ENCODE measurements at places on chromosomes 1 and 21. TPM values are rescaled to one million over a fixed set of nuclear protein-coding genes. Genes with fewer than 3 reads are reported as not detected.

Gene CMPK1
- total RNA-seq, result 107 TPM

Gene FLG2
- total RNA-seq, result not detected

DNA sequence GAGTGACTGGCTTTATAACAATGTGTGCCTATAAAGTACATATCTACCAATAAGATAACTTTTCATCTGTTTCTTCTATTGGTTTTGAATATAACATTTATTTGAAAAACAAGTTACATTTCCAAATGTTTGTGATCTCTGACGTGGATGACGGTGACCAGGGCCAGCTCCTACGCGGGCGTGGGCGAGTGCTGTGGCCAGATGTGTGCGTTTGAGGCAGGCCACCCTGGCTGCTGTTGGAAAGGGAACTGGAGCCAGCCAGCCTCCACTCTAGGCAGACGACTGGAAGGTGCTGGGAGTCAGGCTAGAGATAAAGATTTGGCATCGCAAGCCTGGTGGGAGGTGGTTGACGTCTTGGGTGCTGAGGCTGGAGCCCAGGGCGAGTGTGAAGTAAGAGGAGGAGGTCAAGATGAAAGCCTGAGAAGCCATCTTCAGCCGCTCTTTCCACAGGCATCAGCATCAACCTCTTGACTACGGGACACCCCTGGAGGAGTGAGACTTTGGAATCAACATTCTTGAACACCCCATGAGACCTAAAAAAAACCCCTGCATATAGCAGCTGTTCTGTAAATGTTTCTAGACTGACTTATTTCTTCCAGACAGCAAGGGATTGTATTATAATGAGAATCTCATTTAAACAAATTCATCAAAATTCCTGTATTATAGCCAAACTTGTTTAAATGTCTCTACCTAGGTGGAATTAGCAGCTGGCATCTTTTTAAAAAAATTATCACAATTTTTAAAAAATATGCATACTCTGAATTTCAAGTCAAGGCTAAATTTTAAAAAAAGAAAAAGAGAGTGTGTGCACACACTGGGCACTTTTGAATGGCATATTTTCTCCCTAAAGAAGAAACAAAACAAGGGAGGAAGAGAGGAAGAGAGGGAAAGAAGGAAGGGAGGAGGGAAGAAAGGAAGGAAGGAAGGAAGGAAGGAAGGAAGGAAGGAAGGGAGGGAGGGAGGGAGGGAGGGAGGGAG lies 112.5 kb upstream of the SLC44A3 start:
- DNase-seq, result no peak

Gene CNR2
- 0.03 TPM for total RNA-seq

DNA sequence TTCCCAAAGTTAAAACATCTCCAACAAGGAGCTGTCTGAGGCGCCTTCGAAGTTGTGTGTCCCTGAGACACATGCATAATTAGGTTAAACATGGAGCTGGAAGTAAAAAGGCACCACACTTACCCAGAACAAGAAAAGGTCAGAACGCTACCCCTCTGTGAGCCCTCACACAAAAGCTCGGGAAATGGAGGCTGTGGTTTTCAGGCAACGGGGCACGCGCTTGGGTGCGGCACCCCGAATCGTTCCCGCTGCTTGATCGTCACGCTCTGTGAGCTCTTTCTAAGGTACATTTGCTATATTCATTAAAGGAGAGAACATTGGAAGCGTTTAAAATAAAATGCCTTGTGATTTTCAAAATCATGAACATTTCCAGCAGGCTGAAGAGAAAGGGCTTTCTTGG lies 12.5 kb downstream of the CAPN8 start:
- DNase-seq, result no peak

DNA sequence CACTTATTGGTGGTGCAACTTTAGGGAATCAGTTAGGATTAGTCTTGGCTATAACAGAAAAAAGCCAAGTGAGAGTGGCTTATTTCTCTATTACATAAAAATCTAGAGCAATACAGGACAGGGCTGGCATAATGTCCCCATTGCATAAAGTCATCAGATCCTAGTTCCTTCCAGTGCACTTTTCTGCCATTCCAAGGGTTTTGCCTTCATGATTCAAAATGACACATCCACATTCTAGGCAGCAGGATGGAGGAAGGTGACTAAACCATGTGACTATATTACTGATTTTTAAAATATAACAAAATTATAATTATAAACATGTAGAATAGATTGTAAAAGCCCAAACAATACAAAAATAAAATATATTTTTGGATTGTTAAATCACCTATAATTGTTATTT lies 18.8 kb downstream of the JUN start:
- no peak for DNase-seq

GRCh38 chr1:183879494-183879893 lies 74.6 kb downstream of the RGL1 start:
- no peak for DNase-seq

GRCh38 chr1:246742396-246742795 lies 18.2 kb downstream of the SCCPDH start:
- peak; percentile 40 for DNase-seq

DNA sequence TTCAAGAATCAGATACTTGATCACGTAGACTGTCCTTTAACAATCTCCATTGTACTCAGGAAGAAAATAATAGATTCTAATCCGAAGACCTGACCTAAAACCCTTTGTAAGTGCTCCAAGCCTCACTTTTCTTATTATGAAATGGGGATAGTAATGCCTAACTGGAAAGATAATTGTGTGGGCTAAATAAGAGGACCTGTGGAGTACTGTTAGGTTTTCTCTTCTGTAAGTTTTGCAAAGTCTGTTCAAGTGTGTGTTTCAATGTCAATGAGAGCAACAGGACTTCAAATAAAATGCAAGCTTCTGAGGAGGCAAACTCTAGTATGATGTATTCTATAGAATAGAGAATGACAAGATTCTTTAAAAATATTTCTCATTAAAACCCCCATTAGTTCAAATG lies 348.6 kb downstream of the USP25 start:
- DNase-seq, result no peak

DNA sequence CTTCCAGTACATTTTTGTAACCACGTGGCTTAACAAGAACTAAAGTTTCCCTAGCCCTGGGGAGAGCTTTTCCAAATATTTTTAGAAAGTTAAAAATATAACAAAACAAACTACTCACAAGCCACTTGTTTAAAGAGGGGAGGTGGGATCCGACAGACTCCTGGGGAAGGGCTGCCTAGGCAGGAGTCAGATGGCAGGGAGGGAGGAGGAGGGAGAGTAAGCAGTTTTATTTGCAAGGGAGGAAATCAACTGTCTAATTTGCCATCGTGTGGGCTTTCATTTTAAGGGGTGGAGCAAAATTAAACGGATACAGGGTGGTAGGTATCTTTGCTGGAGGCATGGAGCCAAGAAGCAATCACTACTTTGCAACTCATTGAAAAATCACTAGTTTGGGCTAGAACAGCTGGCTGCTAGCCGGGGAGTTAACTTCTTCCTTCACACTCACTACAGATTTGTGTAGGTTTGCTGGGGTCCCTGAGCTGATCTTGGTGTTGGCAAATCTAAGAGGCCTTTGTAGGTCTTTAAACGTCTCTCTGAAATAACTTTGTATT lies 8.8 kb downstream of the BARHL2 start:
- DNase-seq, result no peak

- DNase-seq, result no peak
Measured at GRCh38 chr21:19011451-19011850, 607.9 kb upstream of the TMPRSS15 start.

DNA sequence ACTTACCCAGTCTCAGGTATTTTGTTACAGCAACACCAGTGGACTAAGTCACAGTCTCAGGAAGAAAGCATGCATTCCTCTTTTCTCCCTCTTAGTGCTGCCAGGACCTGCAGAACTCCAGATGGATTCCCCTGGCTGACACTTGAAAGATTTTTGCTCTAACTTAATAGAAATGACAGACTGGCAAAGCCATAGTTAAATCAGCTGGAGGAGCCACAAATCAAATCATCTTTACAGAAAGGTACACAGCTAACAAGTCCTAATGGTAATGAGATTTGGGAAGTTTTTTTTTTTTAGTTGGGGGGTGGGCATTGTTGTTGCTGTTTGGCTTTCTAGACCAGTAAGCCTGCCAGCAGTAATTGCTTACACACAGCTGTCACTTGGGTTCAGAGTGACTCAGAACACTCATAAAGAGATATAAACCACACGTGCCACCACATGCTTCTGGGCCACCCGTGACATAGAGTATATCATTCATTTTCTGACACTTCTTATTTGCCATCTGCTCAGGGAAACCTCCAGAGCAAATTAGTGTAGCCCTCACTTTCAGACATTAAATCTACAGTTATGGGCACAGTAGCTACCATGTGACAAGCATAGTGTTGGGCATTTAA lies 72.4 kb downstream of the FH start:
- DNase-seq, result no peak

DNA sequence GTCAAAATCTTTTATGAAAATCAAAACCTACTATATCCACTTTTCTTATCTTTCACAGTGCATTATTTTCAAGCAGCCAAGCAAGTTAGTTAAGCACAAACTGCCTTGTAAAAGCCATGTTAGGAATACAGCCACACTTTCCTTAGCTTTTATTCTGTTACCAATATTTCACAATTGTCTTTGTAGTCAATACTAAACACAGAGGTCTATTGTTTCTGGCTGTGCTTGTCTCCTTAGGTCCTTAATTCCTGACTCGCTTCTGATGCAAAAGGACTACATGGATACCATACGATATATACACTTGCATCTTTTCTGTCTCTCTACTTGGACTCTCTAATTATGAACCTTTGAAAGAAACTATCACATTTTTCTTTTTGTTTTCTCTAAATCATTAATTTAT lies 331.8 kb downstream of the NEGR1 start:
- DNase-seq, result no peak

DNA sequence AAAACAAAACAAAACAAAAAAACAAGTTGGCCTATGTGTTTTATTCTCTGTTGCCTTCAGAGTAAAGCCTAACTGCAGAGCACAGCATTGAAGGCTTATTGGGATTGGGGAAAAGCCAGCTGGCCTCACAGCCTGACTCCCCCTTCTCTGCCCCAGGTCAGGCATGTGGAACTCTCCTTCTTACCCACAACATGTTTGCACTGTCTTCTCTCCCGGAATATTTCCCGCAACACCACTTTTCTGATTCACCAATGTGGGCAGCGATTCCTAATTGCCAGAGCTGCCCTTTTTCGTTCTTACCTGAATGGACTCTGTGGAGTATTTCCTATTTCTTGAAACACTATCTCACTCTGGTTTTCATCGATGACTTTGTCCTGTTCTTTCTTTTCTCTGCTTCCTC lies 2.8 kb upstream of the TARBP1 start:
- DNase-seq, result no peak

DNA sequence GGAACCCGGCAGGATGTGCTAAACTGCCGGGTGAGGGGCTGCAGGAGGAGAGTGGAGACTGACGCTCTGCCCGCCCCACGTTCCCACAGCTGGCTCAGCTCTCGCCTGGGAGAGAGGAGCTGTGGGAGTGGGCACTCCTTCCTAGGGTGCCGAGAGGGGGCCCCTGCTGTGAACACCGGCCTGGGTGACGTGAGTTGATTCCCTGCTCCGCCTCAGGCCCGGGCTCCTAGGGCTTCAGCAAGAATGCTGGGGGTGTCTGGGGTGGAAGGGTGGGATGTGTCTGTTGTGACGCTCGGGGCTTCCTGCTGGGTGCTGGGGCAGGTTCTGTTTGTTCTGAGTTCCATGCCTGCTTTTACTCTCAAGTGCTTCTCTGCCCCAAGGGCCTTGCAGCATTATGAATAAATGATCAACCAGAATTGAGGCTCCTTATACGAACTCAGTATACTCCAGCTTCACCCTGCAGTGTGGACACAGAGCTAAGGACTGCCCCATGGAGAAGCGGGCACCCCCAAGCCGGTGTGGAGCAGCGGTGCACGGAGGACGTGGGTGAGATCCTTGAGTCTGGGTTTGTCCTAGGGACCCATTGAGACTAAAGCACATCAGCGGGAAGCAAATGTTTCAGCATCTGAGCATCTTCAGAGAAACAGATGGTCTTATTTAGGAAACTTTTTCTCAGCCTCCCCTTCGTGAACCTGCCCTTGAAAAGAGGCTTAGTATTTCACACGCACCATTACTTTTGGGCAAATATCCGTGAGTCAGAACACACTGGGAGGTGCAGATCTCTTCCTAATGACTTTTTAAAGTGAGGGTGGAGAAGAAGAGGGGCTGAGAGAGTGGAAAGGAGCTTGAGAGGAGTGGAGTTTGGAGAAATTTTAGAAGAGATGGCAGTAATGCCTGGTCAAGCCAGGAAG lies 41.7 kb downstream of the SYT6 start:
- no peak for DNase-seq

DNA sequence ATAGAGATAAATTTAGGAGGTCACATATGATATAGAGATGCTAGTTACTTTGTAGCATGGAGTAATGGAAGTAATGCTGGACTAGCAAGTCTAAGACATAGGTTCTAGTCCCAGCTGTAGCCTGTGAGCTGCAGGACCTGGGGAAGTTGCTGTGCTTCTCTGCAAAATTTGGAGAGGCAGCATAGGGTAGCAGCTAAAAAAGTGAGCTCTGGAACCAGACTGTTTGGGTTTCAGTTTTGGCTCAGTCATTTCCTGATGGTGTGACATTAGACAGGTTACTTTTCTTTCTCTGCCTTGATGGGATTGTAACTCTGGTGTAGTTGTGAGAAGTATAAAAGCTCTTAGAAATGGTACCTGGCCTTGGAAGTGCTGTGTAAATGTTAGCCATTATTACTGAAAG lies 3.3 kb downstream of the METTL13 start:
- DNase-seq, result no peak

GRCh38 chr21:44377922-44378645 lies 24.7 kb downstream of the TRPM2 start:
- no peak for DNase-seq

Gene SPRR2A
- total RNA-seq, result not detected

Measured in Caki2 (cell line).